PC-9 (cell line): ENCODE measurements at places on chromosomes 2 and 18. TPM values are rescaled to one million over a fixed set of nuclear protein-coding genes. Genes with fewer than 3 reads are reported as not detected.

Gene FTCDNL1
- 2.7 and 5.2 TPM in 2 replicates for total RNA-seq

Gene SH3RF3
- total RNA-seq = 4.9 and 6.1 TPM in 2 replicates

Gene TCF7L1
- 2.3 and 2.8 TPM in 2 replicates for total RNA-seq

Gene B4GALT6
- total RNA-seq = 3.0 and 5.3 TPM in 2 replicates

Gene IMPA2
- total RNA-seq = 83.6 and 91.4 TPM in 2 replicates

Gene IL37
- total RNA-seq = 1.0 and 1.7 TPM in 2 replicates

Gene CAPN13
- total RNA-seq = 1.1 and 1.5 TPM in 2 replicates

Gene HOXD9
- total RNA-seq = not detected in 2 replicates

Gene ARHGEF33
- total RNA-seq = 1.0 and 1.4 TPM in 2 replicates

Gene GLI2
- 11.6 and 14.6 TPM in 2 replicates for total RNA-seq

Gene NOSTRIN
- 0.48 and 0.68 TPM in 2 replicates for total RNA-seq

Gene WDR33
- total RNA-seq = 53.7 and 59.3 TPM in 2 replicates

Gene MRPL33
- total RNA-seq = 81.9 and 86.3 TPM in 2 replicates

Gene CYP26B1
- total RNA-seq = 0.55 and 1.3 TPM in 2 replicates

Gene ANKRD29
- total RNA-seq = 4.3 and 4.6 TPM in 2 replicates

Gene CLIP4
- 107 and 134 TPM in 2 replicates for total RNA-seq

Gene GREB1L
- 3.6 and 6.0 TPM in 2 replicates for total RNA-seq

Gene PLGLB1
- total RNA-seq = 2.7 and 5.7 TPM in 2 replicates

Gene LCT
- total RNA-seq = not detected in 2 replicates

Gene DNAJB2
- 38.5 and 47.5 TPM in 2 replicates for total RNA-seq

Gene CFAP221
- not detected in 2 replicates for total RNA-seq
